Renal cortical epithelial cell (primary cell): ENCODE measurements at places on chromosomes 1 and 21. TPM values are rescaled to one million over a fixed set of nuclear protein-coding genes. Genes with fewer than 3 reads are reported as not detected.
A peak's percentile ranks its signal among the peaks of the same experiment; 100 is the strongest.

DNA sequence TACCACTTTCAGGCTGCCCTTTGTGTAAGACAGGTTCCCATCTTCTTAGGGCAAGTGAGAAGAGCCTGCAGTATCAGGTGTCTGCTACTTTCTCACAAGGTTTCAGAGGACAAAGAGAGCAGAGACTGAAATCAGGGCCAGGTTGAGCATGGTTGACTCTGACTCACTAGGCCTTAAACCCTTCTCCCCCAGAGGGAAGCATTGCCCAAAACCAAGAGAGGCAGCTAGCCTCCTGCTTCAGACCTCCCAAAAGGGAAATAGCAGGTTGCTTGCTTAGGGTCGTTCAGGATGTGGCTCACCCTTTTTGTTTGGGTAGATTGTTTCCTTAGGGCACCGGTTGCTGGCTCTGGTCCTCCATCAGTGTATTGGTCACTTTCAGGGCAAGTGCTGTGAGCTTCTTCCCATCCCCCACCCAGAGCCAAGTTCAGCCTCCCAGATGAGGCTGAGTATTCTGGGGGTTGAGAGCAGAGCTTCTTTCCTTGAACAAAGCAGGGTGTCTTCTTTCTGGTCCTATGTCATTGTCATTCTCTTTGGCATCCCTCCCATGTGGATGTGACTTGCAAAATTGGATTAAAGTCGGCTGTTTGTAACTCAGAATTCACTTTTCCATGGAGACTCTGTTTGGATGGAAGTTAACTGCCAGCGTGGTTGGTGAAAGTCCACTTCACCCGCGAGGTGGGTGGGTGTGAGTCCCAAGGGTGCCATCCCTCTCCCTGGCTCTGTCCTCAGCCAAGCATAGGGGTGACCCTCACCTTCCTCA is 55.5 kb upstream of the GALNT2 start:
- peak; percentile 47 for DNase-seq

Gene ASH1L
- total RNA-seq: 12.5 and 50.2 TPM in 2 replicates

Gene HSPB7
- total RNA-seq: 0.35 TPM in 2 replicates

Gene SUSD4
- 3.5 and 33.0 TPM in 2 replicates for total RNA-seq

GRCh38 chr1:30532621-30533020 is 190.8 kb downstream of the MATN1 start:
- DNase-seq: no peak

- DNase-seq: peak; percentile 54
Measured at GRCh38 chr1:59025898-59026426, 242.1 kb upstream of the JUN start.

GRCh38 chr1:66239834-66240233 is 294.1 kb upstream of the SGIP1 start:
- no peak for DNase-seq

DNA sequence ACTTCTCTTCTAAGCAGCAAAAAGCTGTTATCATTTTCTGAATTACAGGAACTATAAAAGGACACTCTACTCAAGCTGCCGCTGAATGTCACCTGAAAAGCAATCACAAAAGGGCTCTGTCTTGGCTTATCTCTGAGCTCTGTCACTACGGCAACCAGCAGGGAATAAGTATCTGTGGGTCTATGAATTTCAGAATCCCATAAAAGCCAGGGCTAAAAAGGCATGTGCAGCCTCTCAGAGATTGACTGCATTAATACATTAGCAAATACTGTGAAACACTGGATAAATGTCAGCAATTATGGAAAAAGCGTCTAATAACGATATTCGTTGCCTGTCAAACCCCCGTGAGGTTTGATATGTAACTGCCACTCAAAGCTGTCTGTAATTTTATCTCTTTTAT is 210.2 kb upstream of the DMRTA2 start:
- DNase-seq: no peak

Gene CACNA1S
- total RNA-seq: not detected in 2 replicates

- DNase-seq: peak; percentile 46
Measured at GRCh38 chr1:16235944-16236510, 956 bp downstream of the CPLANE2 start.

- DNase-seq: no peak
Measured at GRCh38 chr1:47751193-47751592, 246.0 kb downstream of the TRABD2B start.

Gene KCNE2
- not detected in 2 replicates for total RNA-seq

DNA sequence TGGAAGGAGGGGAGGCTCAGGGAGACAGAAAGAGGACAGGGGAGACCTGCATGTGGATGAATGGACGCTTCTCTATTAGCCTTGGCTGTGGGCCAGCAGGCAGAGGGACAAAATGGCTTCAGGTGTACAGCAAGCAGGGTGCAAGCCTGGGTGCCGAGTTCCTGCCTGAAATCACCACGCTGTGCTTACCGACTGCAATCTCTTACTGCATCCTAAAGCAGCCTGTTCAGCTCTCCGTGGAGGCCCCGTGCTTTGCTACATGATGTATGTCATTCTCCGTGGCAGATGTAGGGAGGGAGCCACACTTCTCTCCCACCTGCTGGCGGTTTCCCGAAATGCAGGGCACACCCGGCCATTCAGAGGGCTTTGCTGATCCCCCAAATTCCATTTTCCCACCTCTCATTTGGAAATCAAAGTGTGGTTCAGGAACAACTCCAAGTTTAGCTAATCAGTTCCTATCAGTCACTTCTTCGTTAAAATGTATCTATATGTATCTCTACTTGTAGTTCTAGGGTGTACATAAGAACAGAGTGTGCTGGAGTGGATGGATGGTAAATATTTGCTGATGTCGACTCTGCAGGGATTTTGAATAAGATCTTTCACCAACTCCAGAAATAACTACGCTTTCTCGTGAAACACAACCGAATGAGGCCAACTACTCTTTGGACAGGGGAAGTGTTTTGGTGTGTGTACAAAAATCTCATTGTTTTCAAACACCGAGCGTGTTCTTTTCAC is 122.3 kb upstream of the BACE2 start:
- DNase-seq: no peak

GRCh38 chr1:27057801-27058625 is 45.4 kb upstream of the TENT5B start:
- DNase-seq: no peak

DNA sequence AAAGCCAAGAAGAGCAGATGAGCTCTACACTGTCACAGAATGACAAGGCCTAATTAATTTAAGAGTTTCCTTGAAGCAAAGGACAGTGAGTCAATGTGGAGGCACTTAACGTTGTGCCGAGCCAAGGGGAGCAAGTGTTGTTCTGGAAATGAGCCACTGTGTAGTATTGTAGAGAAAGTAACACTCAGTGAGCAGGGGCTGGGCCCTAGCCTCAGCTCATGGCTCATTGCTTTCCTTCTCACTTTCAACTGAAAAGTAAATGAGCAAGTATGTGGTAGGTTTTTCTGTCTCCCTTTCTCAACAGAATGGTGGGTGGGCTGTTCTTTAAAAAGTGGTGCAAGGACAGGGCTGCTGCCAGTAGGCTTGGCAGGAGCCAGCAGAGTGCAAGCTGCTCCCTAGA is 11.8 kb upstream of the KIAA0040 start:
- peak; percentile 33 for DNase-seq

DNA sequence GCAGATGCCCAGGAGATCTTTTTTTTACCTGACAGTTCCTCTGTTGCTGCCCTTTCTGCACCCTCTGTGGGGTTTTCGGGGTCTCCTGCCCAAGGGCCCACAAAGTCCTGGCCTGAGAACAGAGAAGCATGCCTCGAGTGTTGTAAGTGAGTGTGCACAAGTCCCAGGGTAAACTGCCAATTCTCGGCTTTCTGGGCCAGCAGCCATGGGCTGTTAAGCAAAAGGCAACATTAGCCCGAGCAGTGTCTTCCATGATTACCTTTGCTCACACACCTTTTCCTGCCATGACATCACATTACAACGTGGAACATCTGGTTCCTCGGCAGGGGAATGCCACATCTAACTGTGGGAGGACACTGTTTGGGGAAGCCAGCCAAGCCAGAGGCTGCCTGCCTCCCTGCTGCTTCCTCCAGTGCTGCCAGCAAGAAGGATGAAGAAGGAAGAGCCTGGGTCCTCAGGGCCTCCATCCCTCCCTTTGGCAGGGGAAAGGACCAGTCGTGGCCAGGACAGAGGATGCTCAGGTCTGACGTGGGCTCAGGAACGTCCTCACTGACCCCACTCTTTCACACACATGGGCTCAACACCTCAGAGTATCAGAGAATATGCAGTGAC is 485.9 kb downstream of the OMA1 start:
- no peak for DNase-seq
